Spleen (tissue), 13 donors: ENCODE measurements at places on chromosomes 4 and X. TPM values are rescaled to one million over a fixed set of nuclear protein-coding genes. Genes with fewer than 3 reads are reported as not detected.

Gene PPP1R2C
- not detected for total RNA-seq

- no peaks in the 10 kb centered on the region for H3K4me1 ChIP-seq
- peak; percentile 44 for DNase-seq
- peaks cover 6% of the 10 kb centered on the region for H3K27me3 ChIP-seq
- no peaks in the 10 kb centered on the region for H3K36me3 ChIP-seq
- H3K27ac ChIP-seq = no peak overlapping the region
Observed at GRCh38 chrX:69104756-69105434, 60.4 kb downstream of the PJA1 start.

- H3K27ac ChIP-seq = no peak overlapping the region
- H3K4me3 ChIP-seq = no peak overlapping the region
- no peaks in the 10 kb centered on the region for H3K27me3 ChIP-seq
- DNase-seq = no peak
- H3K4me1 ChIP-seq = no peaks in the 10 kb centered on the region
Observed at GRCh38 chr4:39541987-39542610, 14.9 kb upstream of the UGDH start.

DNA sequence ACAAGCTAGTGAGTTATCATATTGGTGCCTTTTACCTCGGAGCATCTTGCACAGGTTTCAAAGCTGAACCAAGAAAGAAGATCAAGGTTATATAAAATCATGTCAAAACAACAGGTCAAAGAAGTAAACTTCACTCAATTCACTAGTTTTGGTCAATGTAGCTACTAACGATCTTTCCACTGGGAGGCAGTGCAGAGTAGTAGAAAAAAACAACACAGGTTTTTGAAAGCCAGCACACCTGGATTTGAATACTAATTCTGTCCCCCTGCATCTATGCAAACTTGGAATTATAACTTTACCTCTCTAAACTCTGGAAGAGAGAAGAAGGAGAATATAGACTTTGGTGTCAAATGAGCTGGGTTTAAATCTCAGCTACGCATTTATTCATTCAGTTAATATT, 266.1 kb downstream of the GRIA3 start:
- no peak overlapping the region for H3K4me3 ChIP-seq
- no peak overlapping the region for H3K27ac ChIP-seq
- no peak for DNase-seq
- no peaks in the 10 kb centered on the region for H3K36me3 ChIP-seq

DNA sequence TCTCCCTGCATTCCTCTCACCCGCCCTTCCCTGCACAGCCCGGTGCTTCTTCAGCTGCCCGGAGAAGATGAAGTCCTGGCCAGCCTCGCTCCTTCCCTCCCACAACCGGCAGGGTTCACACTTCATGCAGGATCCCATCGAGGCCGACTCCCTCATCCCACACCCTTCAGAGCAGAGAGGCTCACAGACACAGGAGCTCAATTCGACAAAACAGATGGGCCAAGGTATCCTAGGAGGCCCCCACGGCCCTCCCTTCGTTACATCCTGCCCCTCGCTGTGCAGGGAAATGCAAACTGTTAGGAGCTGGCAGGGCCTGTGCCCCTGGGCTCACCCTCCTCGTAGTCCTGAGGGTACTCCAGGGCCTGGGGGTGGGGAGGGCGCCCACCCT, 238.1 kb downstream of the DHRSX start:
- DNase-seq = peak; percentile 64
- no peak overlapping the region for H3K27ac ChIP-seq
- no peaks in the 10 kb centered on the region for H3K27me3 ChIP-seq
- no peak overlapping the region for H3K4me3 ChIP-seq
- H3K36me3 ChIP-seq = peaks cover 15% of the 10 kb centered on the region
- no peaks in the 10 kb centered on the region for H3K4me1 ChIP-seq

GRCh38 chrX:51917604-51918003, 24.2 kb downstream of the MAGED1 start:
- H3K36me3 ChIP-seq = no peaks in the 10 kb centered on the region
- H3K27ac ChIP-seq = no peak overlapping the region
- H3K4me1 ChIP-seq = no peaks in the 10 kb centered on the region
- H3K27me3 ChIP-seq = peaks cover 14% of the 10 kb centered on the region
- H3K4me3 ChIP-seq = no peak overlapping the region
- DNase-seq = no peak

DNA sequence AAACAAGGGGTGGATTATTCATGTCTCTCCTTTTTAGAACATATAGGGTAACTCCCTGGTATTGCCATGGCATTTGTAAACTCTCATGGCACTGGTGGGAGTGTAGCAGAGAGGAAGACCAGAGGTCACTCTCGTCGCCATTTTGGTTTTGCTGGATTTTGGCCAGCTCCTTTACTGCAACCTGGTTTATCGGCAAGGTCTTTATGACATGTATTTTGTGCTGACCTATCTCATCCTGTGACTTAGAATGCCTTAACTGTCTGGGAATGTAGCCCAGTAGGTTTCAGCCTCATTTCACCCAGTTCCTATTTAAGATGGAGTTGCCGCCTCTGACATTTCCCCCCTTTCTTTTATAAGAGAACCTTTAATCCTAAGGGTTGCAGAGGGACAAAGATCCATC, 45.8 kb downstream of the MGST2 start:
- no peak overlapping the region for H3K4me3 ChIP-seq
- H3K4me1 ChIP-seq = no peaks in the 10 kb centered on the region
- no peak for DNase-seq

Gene TIMP1
- total RNA-seq = 149 TPM

- H3K4me1 ChIP-seq = no peaks in the 10 kb centered on the region
- H3K4me3 ChIP-seq = no peak overlapping the region
- no peaks in the 10 kb centered on the region for H3K36me3 ChIP-seq
- H3K27ac ChIP-seq = no peak overlapping the region
Observed at GRCh38 chr4:68673143-68673542, 2.7 kb upstream of the UGT2B15 start.

Gene CXCL1
- 103 TPM for total RNA-seq

Gene H2BW2
- total RNA-seq = not detected

Gene FAT4
- total RNA-seq = 31.2 TPM
